B cell (primary cell): ENCODE measurements at places on chromosomes 7 and 10.

- no peaks in the 10 kb centered on the region for H3K36me3 ChIP-seq
- H3K4me1 ChIP-seq, result no peaks in the 10 kb centered on the region
- no peak for DNase-seq
- H3K27ac ChIP-seq, result no peak overlapping the region
- no peak overlapping the region for H3K4me3 ChIP-seq
Measured at GRCh38 chr7:24496036-24496435, 77.2 kb upstream of the PALS2 start.

DNA sequence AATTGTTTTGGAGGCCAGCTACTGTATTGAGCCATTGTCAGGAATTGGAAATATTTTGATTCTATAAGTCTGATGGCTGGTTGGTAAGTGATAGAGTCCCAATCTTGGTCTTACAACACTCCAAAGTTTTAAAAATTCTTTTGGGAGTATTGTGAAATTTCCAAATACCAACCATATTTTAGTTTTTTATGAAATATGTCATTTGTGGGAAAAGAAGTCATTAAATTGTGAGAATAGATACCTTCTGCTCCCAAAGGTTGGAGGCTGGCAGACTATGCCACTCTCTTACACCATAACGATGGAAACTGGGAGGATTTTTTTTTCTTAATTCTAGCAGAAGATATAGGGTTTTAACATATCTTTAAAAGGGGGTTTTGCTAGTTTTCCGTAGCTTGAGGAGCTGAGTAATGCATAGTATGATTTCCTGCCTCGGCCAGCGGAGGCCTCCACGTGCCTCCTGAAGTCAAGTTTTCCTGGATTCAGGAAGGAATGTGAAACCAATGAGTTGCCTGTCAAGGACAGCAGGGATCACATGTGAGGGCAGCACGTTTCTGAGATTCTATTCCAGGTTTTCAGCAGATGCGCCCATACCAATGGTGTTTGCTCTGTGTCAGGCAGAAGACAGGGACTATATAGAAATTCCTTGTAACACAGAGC is 92.2 kb upstream of the LAMB4 start:
- no peaks in the 10 kb centered on the region for H3K36me3 ChIP-seq
- no peak overlapping the region for H3K27ac ChIP-seq
- peaks cover 2% of the 10 kb centered on the region for H3K27me3 ChIP-seq

GRCh38 chr7:66961096-66961495 is 34.3 kb downstream of the SBDS start:
- H3K36me3 ChIP-seq, result no peaks in the 10 kb centered on the region
- no peak for DNase-seq
- no peak overlapping the region for H3K27ac ChIP-seq

- no peaks in the 10 kb centered on the region for H3K4me1 ChIP-seq
- H3K27ac ChIP-seq, result no peak overlapping the region
- no peak overlapping the region for H3K4me3 ChIP-seq
Measured at GRCh38 chr7:135759532-135759931, 10.9 kb upstream of the FAM180A start.

DNA sequence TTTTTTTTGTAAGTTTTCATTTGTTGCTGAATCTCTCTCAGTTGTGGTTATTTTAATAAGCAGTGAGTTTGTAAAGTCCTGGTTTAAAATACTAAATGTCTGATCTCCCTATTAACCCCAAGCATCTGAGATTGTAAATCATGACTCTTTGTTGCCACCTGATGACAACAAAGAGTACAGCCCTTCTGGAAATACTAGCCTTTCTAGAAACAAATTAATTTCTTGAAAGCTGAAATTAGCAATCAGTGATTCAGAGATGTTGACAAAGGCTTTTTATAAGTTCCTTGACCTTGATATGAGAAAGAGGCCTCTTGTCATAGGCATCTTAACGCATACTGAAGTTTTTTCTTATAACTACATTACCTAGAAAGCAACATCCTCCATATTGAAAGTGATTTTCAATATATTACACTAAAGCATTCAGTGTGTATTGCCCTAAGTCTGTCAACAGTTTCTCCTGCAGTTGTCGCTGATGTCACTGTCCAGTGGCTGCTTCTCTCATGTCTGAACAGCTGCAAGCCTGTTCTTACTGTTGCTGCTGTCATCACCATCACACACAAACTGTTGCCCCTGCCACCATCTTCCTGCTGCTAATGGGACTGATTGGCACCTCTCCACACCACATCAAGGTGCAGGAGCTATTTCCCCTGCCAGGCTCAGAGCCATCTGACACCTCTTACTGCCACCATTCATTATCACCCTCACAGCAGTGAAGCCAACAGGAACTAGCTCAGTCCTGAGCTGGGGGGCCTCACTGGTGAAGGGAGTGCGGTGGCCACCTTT is 95.1 kb upstream of the LRGUK start:
- no peaks in the 10 kb centered on the region for H3K36me3 ChIP-seq
- H3K4me3 ChIP-seq, result no peak overlapping the region
- no peak for DNase-seq
- H3K27me3 ChIP-seq, result no peaks in the 10 kb centered on the region
- no peak overlapping the region for H3K27ac ChIP-seq
- H3K4me1 ChIP-seq, result no peaks in the 10 kb centered on the region

DNA sequence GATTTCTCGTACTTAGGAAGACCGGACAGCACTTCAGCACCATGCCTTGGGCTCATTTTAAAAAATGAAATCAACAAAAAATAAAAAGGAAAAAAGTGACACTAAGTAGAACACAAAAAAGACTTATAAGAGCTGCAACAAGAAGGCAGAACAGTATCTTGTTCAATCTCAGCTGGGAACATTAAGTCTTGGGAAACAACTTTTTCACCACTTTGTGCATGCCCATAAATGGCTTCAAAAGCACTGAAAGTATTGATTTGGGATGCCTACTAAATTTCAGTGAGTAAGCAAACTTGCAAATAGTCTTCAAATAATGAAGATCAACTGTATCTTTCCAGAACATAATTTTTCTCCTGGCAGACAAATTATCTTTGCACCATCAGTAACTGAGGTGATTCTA is 489.3 kb downstream of the NXPH1 start:
- H3K4me1 ChIP-seq, result no peaks in the 10 kb centered on the region
- DNase-seq, result no peak
- H3K27me3 ChIP-seq, result no peaks in the 10 kb centered on the region
- H3K36me3 ChIP-seq, result no peaks in the 10 kb centered on the region
- no peak overlapping the region for H3K4me3 ChIP-seq

- H3K4me3 ChIP-seq, result no peak overlapping the region
- H3K36me3 ChIP-seq, result no peaks in the 10 kb centered on the region
- DNase-seq, result no peak
- no peak overlapping the region for H3K27ac ChIP-seq
- H3K27me3 ChIP-seq, result no peaks in the 10 kb centered on the region
Measured at GRCh38 chr7:45073031-45073785, 15.6 kb downstream of the NACAD start.

GRCh38 chr7:94883616-94884015 is 23.8 kb upstream of the PPP1R9A start:
- H3K27ac ChIP-seq, result no peak overlapping the region
- H3K4me1 ChIP-seq, result no peaks in the 10 kb centered on the region
- H3K27me3 ChIP-seq, result no peaks in the 10 kb centered on the region
- no peak for DNase-seq
- no peak overlapping the region for H3K4me3 ChIP-seq

DNA sequence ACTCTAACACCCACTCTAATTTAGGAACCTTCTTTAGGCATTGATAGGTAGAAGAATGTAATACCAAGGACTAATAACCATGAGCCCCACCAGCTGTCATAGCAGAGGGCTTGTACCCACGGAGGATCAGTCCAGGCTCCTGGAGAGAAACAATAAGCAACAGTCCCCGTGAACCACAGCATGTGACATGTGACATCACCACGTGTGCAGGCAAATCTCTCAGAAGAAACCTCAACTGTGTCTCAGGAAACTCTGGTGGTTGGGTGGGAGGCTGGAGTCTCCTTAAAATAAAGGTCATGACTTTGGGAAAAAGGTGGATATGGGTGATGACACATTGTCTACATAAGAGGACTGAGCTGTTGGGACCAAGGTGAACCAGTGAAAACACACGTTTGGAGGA is 653.9 kb upstream of the FOXK1 start:
- no peaks in the 10 kb centered on the region for H3K27me3 ChIP-seq
- H3K4me3 ChIP-seq, result no peak overlapping the region
- H3K27ac ChIP-seq, result no peak overlapping the region
- DNase-seq, result no peak
- H3K36me3 ChIP-seq, result no peaks in the 10 kb centered on the region
- H3K4me1 ChIP-seq, result no peaks in the 10 kb centered on the region

GRCh38 chr10:107303203-107303602 is 138.7 kb upstream of the SORCS1 start:
- H3K4me3 ChIP-seq, result no peak overlapping the region
- no peak for DNase-seq
- no peaks in the 10 kb centered on the region for H3K36me3 ChIP-seq
- H3K27ac ChIP-seq, result no peak overlapping the region

- DNase-seq, result no peak
- H3K4me1 ChIP-seq, result no peaks in the 10 kb centered on the region
- no peaks in the 10 kb centered on the region for H3K36me3 ChIP-seq
- no peaks in the 10 kb centered on the region for H3K27me3 ChIP-seq
- H3K4me3 ChIP-seq, result no peak overlapping the region
Measured at GRCh38 chr7:99086944-99087343, 57.0 kb downstream of the SMURF1 start.

DNA sequence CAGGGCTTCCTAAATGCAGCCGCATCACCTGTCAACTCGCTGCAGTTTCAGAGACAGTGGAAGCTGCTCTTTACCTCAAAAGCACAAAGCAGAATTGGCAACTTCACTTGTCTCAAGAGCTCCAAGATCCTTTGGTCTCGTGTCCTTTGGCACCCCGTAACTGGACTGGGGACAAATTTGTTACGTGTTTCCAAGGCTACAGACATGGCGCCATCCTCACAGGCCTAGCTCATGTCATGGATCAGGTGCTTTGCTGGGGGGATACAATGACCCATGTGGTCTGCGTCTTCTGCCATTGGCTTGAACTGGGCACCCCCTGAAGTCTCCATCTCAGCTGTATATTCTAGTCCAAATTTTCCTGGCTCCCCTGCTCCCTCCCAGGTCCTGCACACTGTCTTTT is 48.6 kb downstream of the CHST3 start:
- H3K4me1 ChIP-seq, result no peaks in the 10 kb centered on the region
- no peaks in the 10 kb centered on the region for H3K36me3 ChIP-seq
- H3K27me3 ChIP-seq, result no peaks in the 10 kb centered on the region
- DNase-seq, result no peak
- no peak overlapping the region for H3K4me3 ChIP-seq
- H3K27ac ChIP-seq, result no peak overlapping the region

DNA sequence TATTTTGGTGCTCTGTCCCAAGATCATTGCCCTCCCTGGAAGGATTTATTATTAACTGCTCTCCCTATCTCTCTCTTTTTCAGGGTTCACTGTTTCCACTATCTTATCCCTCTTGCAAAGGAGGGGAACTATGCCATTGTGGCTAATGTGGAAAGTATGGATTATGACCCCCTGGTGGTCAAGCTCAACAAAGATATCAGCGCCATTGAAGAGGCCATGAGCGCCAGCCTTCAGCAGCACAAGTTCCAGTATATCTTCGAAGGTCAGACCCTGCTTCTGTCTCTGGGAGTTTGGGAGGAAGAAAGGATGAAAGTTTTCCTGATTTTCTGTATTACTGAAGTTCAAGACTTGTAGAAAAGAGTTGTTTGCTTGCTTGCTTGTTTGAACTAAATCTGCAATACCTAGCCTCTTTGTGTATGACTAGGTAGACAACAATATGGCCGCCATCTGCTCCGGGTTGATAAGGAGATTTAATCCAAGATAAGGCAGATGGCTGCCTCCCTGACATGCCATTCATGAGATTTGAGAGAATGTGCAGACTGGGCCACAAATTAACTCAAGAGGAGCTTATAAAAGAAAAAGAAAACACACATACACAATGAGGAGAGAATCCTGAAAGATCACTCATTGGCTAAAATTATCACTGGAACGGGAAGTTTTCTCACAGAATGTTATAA is 122.2 kb upstream of the LRGUK start:
- no peaks in the 10 kb centered on the region for H3K27me3 ChIP-seq
- no peak for DNase-seq
- H3K4me1 ChIP-seq, result no peaks in the 10 kb centered on the region
- H3K36me3 ChIP-seq, result peaks cover 2% of the 10 kb centered on the region
- H3K4me3 ChIP-seq, result no peak overlapping the region
